ENCODE measurements at places on chromosomes 1 and 21.

GRCh38 chr1:81804312-81804711 is 3.6 kb downstream of the ADGRL2 start:
- DNase-seq = no peak

DNA sequence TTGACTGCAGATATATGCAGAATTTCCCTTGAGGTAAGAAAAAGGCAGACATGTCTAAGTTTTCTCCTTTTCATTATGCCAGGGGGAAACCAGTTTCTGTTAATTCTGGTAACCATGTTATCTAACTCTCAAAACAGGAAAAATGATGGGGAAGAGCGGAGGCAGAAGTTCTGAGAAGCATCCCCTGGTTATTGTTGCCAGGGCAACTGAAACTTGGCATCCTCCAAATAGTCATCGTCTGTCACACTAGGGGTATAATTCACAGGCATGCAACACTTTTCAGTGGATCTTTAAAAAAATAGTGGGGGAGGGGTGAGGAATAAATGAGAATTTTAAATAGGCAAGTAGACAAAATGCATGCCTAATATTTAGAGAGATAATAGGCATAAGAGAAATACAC is 715.3 kb upstream of the CXADR start:
- no peak for DNase-seq

- no peak for DNase-seq
Observed at GRCh38 chr1:24898152-24898908, 31.7 kb downstream of the RUNX3 start.

- no peak for DNase-seq
Observed at GRCh38 chr21:34935898-34936297, 113.2 kb downstream of the RUNX1 start.

DNA sequence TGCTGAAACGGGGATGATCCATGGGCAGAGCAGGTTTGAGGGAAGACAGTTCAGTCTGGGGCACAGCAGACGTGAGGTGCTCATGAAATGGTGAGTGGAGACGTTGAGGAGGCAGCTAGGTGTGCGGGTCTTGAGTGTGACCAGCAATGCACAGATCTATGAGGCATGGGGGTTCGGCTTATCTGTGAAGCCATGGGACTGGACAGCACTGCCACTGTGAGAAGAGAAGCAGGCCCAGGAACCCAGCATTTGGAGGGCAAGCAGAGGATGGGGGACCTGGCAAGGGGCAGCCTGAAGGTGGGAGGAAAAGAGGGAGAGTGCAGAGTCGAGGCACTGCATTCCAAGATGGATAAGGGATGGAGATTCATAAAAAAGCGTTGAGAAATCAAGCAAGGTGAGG is 8.0 kb downstream of the CSF1 start:
- DNase-seq = no peak

- DNase-seq = no peak
Observed at GRCh38 chr1:225709101-225709500, 56.2 kb upstream of the ENAH start.

DNA sequence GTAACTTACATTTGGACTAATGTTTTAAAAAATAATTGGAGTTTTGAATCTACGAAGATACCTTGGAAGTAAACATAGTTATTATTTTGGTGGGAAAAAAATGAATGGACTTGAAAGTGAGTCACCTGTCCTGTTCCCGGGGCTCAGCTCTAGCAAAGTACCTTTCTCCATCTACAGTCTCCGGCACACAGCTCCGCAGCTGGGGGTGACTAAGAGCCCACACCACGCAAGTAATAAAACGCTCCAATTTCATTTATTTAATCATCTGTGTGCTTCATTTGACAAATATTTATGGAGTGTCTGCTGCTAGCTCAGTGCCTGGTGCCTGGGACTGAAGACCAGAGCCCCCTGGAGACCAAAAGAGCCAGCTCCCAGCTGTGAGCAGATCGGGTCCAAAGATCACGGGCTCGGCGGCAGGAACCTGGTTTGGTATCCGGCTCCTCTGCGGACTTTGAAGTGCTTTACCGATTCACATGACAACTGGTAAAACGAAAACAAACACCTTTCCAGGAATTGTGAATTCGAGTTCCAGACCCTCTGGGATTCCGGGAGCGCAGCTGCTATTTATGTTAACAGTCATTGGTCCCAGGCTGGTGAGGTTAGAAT is 1.7 kb upstream of the RIPK4 start:
- DNase-seq = no peak

- DNase-seq = no peak
Observed at GRCh38 chr1:229383961-229384360, 41.1 kb upstream of the CCSAP start.

DNA sequence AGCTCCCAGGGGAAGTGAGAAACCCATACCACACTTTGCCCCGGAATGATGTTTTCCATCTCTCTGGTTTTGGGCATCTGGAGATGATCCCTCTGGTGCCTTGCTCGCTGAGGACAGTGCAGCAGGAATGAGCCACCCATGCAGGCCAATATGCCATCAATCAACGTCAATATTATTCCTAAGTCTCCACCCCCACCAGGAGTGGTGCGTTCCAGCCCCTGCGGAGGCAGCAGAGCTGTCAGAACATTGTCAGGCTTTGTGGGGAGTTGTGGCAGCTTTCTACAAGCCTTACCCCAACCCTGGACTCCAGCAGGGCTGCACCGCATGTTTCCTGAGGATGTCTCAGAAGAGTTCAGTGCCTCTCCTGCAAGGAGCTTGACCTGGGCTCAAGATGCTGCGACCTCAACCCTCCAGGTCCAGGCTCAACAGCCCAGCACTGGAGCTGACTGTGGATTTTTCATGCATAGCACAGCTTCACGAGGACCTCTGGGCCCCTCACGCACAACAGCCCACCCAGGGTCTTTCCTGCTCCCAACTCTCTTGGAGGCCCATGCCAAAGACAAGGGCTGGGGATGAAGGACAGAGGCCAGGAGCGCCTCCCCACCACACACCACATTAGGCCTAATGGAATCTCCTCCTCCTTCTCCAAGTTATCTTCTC is 67.5 kb downstream of the PSMG1 start:
- DNase-seq = no peak

DNA sequence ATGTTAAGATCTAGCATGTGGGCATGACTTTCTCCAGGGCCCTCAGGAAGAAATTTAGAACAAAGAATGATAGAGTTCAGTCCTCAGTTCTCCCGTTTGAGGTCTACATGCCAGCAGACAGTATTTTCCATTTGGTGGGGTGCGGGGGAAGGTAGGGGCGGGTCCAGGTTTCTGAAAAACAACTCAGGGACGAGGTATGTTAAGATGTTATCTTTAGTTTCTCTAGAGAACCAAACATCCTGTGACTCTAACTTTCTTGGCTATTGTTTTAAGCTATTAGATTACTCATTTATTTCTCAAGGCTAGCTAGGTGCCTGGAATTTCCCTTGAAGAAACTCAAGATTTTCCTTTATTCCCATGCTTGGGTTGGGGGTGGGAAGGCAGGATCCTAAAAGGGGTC is 42.3 kb upstream of the SYT14 start:
- DNase-seq = no peak

DNA sequence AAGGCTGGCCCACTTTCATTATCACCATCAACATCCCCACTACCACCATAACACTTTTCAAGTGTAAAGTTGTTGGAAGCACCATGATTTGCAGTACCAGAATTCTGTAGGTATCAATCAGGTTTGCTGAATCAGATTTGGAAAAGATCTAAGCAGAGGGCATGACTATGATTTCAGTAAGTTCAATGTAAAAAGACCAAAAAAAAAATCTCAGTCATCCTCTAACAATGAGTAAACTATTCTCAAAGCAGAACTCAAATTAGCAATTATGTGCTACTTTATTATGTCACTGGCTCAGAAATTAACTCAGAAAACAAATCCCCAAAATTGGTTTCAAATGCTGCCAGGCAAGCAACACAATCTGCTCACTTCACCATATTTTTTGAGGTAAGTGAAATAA is 187.8 kb upstream of the HP1BP3 start:
- no peak for DNase-seq

DNA sequence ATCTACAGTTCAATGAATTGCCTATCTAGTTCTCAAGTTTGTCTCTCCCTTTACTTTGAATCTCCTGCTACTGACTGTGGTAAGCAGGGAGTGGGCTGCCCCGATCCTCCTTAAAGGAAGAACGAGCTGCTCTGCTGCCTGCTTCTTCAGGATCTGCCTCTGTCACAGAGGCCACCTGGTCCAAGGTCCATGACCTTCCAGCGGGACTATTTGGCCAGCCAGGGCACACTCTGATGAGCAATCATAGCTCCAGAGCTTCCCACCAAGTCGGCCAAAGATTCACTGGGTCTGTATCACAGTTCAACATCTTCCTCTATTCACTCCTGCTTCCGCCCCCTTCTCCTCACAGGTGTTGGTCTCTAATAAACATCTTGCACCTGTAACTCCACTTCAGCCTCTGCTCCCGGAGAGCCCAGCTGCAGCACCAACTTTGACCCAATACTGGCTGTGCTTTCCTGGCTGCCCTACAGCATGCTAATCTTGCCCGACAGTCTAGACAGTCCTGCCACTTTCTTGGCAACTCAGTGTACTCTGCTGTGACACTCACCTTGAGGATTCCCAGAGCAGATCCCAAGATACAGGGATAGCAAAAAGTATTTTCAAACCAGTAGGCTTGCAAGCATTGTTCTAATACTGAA is 16.9 kb upstream of the MAP10 start:
- DNase-seq = no peak

GRCh38 chr21:25708467-25709065 is 26.1 kb downstream of the ATP5PF start:
- peak; percentile 68 for DNase-seq

GRCh38 chr1:30977105-30977504 is 68.5 kb upstream of the SDC3 start:
- no peak for DNase-seq

DNA sequence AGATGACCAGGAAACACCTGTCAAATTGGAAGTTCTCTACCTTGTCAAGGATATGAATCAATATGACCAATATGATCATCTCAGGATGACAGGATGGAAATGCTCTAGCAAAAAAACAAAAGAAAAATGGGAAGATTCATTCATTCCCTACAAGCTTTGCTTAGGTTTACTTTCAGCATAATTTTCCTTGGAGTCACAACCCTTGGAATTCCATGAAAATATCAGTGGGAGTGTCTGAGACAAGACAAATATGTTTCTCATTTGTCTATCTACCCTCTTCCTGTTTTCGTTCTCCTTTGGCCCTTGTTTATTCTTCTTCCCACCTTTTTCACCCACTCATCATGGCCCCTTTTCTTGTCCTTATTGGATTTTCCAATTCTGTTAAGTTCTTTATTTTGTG is 50.6 kb downstream of the COLGALT2 start:
- no peak for DNase-seq

DNA sequence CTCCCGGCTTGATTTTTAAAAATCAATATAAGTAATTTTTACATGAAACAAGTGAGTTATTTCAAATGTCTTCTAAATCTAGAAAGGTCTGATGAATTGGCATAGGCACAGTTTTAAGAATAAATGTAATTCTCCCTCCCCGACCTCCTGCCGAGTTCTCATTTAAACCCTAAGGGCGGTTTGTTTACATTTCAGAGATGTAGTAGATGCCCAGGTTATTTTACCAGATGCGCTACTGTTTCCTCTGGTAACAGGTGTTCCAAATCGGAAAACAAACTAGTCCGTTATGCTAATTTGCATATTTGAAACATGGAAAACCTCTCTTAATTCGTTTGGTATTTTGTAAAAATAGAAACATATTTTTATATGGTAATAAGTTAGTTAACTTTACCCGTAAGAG is 53.8 kb upstream of the CFAP126 start:
- DNase-seq = no peak

- DNase-seq = no peak
Observed at GRCh38 chr1:31700468-31701090, 3.2 kb downstream of the COL16A1 start.

DNA sequence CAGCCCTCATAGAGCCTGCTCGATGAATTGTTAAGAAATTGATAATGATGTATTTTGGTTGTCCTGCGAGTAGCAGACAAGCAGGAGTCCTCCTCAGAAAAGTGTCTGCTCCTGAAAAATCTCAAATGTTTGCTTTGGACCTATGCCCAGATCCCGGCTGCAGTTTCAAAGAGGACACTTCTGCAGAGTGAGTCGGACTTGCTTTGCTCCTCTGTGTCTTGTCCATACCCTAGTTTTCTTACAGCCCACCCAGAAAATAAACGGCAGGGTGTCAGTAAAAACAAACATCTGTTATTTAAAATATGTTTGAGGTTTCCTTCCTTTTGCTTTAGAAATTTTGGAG is 2.8 kb downstream of the S100A10 start:
- no peak for DNase-seq

DNA sequence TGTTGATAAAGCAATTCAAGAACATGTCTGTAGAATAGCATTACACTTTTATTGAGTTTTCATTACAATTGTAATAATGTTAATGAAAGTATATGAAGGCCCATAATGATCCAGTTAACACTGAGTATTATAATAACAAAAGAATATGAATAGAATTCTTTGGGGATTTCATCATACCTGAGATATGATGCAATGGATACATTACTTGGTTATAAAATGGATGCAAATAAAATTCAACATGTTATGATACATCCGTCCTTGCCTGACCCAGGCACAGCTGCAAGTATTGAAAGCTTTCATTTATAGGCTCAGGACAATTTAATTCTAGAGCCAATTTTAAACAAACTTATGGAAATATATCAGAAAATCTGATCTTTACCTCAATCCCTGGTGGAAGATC is 8.2 kb upstream of the KCNA3 start:
- no peak for DNase-seq

GRCh38 chr1:194151056-194151455 is 964.6 kb upstream of the B3GALT2 start:
- no peak for DNase-seq

GRCh38 chr1:220815409-220815808 is 28.7 kb downstream of the MTARC1 start:
- DNase-seq = no peak

GRCh38 chr1:118783095-118783758 is 204.9 kb downstream of the TBX15 start:
- no peak for DNase-seq

DNA sequence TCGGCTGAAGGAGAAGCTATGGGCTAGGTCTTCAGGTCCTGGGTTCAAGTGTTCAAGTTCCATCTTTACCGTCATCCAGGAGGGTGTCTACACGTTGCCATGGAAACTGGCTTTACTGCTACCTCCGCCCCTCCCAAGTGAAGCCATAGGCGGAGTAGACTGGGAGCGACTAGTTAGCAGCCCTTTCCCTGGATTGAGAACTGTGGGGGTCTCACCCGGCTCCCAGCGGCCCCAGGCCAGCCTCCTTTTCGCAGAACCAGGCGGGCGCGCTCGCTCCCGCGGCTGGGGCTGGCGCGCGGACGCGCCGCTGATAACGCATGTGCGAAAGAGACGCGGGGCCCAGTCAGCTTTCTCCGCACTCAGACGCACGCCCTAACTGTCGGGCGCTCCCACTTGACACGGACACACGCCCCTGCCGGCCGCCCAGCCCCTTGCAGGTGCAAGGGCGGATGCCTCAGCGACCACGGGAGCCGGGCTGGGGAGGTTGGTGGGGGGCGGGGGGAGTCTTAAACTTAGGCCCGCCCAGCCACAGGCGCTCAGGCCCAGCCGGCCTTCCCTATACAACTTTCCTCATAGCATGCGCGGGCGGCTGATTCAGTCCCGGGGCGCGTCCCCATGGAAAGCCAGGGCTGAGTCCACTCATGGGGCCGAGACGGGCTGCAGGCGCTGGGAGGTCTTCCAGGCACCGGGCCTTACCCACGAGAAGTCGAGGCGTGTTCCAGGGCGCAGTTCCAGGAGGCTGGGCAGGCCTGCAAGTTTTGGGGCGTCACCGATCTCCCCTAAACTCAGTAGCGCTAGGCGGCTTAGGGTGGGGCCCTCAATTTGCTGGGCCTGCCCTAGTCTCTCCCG is 7.4 kb downstream of the EFNA4 start:
- peak; percentile 92 for DNase-seq

All from erythroblast (primary cell).